ENCODE measurements at places on chromosomes 16 and 17. TPM values are rescaled to one million over a fixed set of nuclear protein-coding genes. Genes with fewer than 3 reads are reported as not detected.
A peak's percentile ranks its signal among the peaks of the same experiment; 100 is the strongest.

DNA sequence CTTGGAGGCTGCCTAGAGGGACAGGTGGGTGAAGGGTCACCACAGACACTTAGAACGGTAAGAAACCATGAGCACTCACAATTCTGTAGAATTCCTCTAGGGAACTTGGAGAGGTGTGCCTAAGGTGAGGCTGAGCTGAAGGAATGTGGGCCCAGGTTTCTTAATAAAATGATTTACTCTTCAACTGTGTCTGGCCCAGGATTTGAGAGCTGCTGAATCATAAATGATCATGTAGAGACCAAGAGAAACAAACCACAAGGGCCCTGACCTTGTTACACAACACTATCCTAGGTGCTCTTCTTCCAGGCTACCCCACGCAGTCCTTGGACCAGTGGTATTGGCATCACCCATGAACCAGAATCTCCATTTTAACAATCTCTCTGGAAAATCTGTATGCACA, 27.7 kb downstream of the ZNF18 start:
- no peaks in the 10 kb centered on the region for H3K27me3 ChIP-seq
- no peaks in the 10 kb centered on the region for H3K4me1 ChIP-seq
- H3K4me3 ChIP-seq, result no peak overlapping the region
- no peak overlapping the region for H3K27ac ChIP-seq

GRCh38 chr16:80027007-80027965, 426.7 kb upstream of the MAF start:
- peaks cover 13% of the 10 kb centered on the region for H3K4me1 ChIP-seq
- H3K27me3 ChIP-seq, result no peaks in the 10 kb centered on the region
- peak overlapping the region; percentile 51 for H3K4me3 ChIP-seq
- H3K27ac ChIP-seq, result no peak overlapping the region
- peaks cover 1% of the 10 kb centered on the region for H3K36me3 ChIP-seq
- peak; percentile 16 for DNase-seq

- H3K27me3 ChIP-seq, result no peaks in the 10 kb centered on the region
- no peak for DNase-seq
- peaks cover 5% of the 10 kb centered on the region for H3K36me3 ChIP-seq
- H3K4me1 ChIP-seq, result no peaks in the 10 kb centered on the region
- no peak overlapping the region for H3K4me3 ChIP-seq
Measured at GRCh38 chr16:69794486-69794885, 32.4 kb downstream of the WWP2 start.

GRCh38 chr17:4236456-4236855, 27.3 kb downstream of the ANKFY1 start:
- no peak for DNase-seq
- no peak overlapping the region for H3K27ac ChIP-seq
- H3K36me3 ChIP-seq, result peaks cover 38% of the 10 kb centered on the region
- peaks cover 19% of the 10 kb centered on the region for H3K4me1 ChIP-seq
- H3K27me3 ChIP-seq, result no peaks in the 10 kb centered on the region

- peak overlapping the region; percentile 91 for H3K27ac ChIP-seq
- no peaks in the 10 kb centered on the region for H3K27me3 ChIP-seq
Measured at GRCh38 chr16:57128771-57129389, 36.5 kb downstream of the CPNE2 start.

- H3K4me3 ChIP-seq, result peak within 1 kb of the TSS; percentile 92
- H3K27ac ChIP-seq, result peak within 1 kb of the TSS; percentile 99
- peak; percentile 94 for DNase-seq
- H3K4me1 ChIP-seq, result peaks cover 47% of the 10 kb centered on the region
- peaks cover 2% of the 10 kb centered on the region for H3K27me3 ChIP-seq
Measured at GRCh38 chr17:75784473-75785015, at the start of gene UNK. TSS of gene UNK (plus strand) at chr17:75784806. CDS start at chr17:75784881, 75 bp downstream.

DNA sequence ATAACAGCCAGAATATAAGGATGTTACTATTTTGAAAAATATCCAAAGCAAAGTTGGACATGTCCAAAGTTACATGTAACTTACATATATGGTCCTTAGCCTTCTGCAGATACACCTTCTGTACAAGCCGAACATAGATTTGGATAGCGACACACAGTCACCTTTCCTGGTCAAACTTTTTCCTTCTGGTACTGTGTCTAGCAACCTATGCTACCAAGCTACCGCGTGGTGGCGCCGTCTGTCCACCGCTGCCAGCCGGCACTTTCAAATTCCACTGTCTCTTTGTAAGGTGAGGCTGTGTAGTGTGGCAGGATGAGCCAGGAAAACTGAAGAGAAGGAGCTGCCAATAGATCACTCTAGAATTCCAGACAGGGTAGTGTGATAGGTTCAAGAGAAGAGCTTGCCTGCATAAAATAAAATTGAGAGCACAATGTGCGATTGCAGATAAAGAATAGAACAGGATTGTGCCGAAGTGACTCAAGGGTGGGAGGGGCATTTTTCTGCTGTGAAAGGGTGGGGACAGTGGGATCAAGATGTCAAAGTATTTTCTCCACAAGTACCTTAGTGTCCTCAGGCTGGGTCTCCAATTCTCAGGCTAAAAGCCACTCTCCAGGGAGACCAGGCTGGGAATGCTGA, 366.9 kb downstream of the SLC39A11 start:
- peak overlapping the region; percentile 76 for H3K27ac ChIP-seq
- H3K4me3 ChIP-seq, result peak overlapping the region; percentile 40
- DNase-seq, result peak; percentile 32
- peaks cover 2% of the 10 kb centered on the region for H3K27me3 ChIP-seq

DNA sequence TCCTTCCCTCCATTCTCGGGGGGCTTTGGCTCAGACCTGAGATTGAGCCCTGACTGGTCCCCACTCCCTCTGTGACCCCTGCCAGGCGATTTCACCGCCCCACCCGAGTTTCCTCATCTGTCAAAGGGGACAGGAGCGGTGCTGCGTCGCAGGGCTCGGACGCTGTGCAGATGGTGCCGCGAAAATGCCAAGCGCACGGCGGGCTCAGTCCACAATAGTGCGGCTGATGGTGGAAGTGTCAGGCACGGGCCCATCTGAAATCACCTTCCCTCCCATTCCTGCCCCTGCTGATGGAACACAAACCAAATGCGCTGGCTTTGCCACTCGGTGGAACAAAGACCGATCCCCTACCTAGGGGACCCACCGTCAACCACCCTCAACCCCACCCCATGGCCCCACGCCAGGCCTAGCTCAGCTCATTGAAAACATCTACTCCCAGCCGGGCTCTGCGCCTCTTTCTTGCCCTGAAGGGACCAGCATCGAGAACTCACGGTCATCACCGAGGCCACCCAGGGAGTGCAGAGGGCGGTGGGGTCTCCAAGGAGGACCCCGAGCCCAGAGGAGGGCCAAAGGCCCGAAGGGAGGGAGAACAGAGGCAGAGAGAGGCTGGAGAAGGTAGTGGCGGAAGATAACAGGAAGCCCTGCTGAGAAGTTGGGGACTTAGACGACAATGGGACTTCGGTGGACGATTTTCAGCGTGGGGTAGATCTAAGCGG, 1.4 kb downstream of the CARHSP1 start:
- H3K27me3 ChIP-seq, result no peaks in the 10 kb centered on the region
- H3K27ac ChIP-seq, result peak overlapping the region; percentile 90
- peak overlapping the region; percentile 92 for H3K4me3 ChIP-seq
- DNase-seq, result peak; percentile 8

DNA sequence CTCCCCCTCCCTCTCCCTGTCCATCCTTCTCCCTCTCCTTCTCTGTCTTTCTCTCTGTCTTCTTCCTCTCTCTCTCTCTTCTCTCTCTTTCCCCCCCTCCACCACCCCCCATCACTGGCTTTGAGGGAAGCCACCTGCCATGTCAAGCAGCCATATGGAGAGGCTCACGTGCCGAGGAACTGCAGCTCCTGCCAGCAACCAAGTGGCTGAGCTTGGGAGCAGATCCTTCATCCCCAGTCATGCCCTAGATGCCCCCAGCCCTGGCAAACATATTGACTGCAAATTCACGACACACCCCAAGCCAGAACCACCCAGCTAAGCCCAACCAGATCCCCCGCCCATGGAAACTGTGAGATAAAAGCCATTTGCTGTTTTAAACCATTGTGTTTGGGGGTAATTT, 40.9 kb upstream of the RBFOX3 start:
- no peak overlapping the region for H3K4me3 ChIP-seq
- H3K27ac ChIP-seq, result no peak overlapping the region
- H3K27me3 ChIP-seq, result peaks cover 5% of the 10 kb centered on the region
- H3K4me1 ChIP-seq, result no peaks in the 10 kb centered on the region

DNA sequence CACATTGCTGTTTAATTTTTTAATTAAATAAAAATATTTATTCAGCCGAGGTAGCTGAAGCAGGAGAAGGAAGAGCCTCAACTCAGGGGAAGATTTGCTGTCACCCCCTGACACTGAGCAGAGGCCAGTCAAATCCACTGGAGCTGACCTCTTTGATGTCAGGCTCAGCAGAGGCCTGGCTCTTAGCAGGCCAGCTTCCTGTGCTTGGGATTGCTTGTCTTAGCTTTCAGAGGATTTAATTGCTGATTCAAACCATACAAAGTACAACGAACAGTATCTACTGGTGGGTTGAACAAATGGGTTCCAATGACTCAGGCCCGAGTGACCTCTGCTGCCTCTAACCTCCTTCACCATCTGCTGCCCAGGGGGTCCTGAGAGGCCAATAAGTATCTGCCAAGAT, 417.0 kb upstream of the HSBP1 start:
- no peaks in the 10 kb centered on the region for H3K27me3 ChIP-seq
- H3K4me1 ChIP-seq, result no peaks in the 10 kb centered on the region
- H3K4me3 ChIP-seq, result no peak overlapping the region
- no peak overlapping the region for H3K27ac ChIP-seq
- no peaks in the 10 kb centered on the region for H3K36me3 ChIP-seq
- DNase-seq, result no peak

DNA sequence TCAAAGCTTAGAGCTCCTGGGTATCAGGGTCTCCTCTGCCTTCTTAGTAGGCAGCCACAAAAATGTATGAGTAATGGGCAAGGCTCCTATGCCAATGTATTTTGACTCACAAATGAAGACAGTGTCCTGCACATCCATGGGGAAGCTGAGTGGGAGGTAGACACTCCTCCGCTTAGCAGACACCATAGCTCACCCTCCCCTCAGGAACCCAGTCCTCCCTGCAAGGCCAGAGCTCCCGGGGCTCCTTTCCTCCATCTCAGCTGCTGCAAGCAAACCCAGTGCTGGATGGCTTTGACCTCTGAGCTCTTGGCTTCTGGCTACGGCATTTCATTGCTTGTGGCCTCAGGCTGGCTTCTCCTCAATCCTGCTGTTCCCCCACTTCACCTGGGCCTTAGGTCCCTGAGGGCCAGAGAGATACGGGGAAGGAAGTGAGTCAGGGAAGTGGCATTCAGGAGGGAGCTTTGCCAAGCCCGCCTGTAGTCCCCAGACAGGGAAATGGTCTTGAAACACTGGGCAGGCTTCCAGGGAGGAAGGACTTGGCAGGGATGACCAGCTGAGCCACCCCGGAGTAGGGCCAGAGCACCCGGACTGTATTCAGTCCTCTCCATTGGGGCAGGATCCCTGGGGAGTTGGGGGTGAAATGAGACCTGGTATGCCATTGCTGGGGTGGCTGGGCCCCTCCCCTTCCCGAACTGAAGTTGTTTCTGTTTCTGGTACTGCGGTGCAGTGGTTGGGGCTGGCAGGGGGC, 4.5 kb downstream of the ABCC3 start:
- H3K36me3 ChIP-seq, result no peaks in the 10 kb centered on the region
- DNase-seq, result no peak
- no peak overlapping the region for H3K4me3 ChIP-seq
- H3K27ac ChIP-seq, result no peak overlapping the region

- H3K4me1 ChIP-seq, result no peaks in the 10 kb centered on the region
- no peak overlapping the region for H3K27ac ChIP-seq
- no peaks in the 10 kb centered on the region for H3K27me3 ChIP-seq
Measured at GRCh38 chr16:58821886-58822285, 87.8 kb upstream of the GOT2 start.

- H3K27me3 ChIP-seq, result peaks cover 3% of the 10 kb centered on the region
- DNase-seq, result no peak
- peaks cover 5% of the 10 kb centered on the region for H3K4me1 ChIP-seq
- no peak overlapping the region for H3K27ac ChIP-seq
- H3K4me3 ChIP-seq, result no peak overlapping the region
Measured at GRCh38 chr17:290121-290521, 62.5 kb downstream of the RPH3AL start.

- H3K27ac ChIP-seq, result peak overlapping the region; percentile 83
- DNase-seq, result no peak
- H3K27me3 ChIP-seq, result no peaks in the 10 kb centered on the region
Measured at GRCh38 chr17:77318491-77319210, 177.9 kb downstream of the SEC14L1 start.

- no peaks in the 10 kb centered on the region for H3K4me1 ChIP-seq
- H3K27me3 ChIP-seq, result no peaks in the 10 kb centered on the region
- DNase-seq, result no peak
- peaks cover 45% of the 10 kb centered on the region for H3K36me3 ChIP-seq
- H3K27ac ChIP-seq, result no peak overlapping the region
Measured at GRCh38 chr17:81608605-81609004, 28.3 kb downstream of the NPLOC4 start.

- no peak overlapping the region for H3K27ac ChIP-seq
- H3K27me3 ChIP-seq, result no peaks in the 10 kb centered on the region
- H3K4me3 ChIP-seq, result no peak overlapping the region
- H3K36me3 ChIP-seq, result no peaks in the 10 kb centered on the region
Measured at GRCh38 chr16:879461-879861, 78.9 kb upstream of the GNG13 start.

GRCh38 chr17:15117239-15117638, 147.9 kb downstream of the PMP22 start:
- no peak overlapping the region for H3K27ac ChIP-seq
- H3K4me1 ChIP-seq, result no peaks in the 10 kb centered on the region
- no peaks in the 10 kb centered on the region for H3K27me3 ChIP-seq
- no peak overlapping the region for H3K4me3 ChIP-seq
- DNase-seq, result no peak
- no peaks in the 10 kb centered on the region for H3K36me3 ChIP-seq

GRCh38 chr17:41666237-41666641, 22.4 kb upstream of the EIF1 start:
- peaks cover 7% of the 10 kb centered on the region for H3K27me3 ChIP-seq
- H3K4me3 ChIP-seq, result peak overlapping the region; percentile 81
- H3K27ac ChIP-seq, result peak overlapping the region; percentile 98
- H3K4me1 ChIP-seq, result peaks cover 60% of the 10 kb centered on the region
- peaks cover 2% of the 10 kb centered on the region for H3K36me3 ChIP-seq

DNA sequence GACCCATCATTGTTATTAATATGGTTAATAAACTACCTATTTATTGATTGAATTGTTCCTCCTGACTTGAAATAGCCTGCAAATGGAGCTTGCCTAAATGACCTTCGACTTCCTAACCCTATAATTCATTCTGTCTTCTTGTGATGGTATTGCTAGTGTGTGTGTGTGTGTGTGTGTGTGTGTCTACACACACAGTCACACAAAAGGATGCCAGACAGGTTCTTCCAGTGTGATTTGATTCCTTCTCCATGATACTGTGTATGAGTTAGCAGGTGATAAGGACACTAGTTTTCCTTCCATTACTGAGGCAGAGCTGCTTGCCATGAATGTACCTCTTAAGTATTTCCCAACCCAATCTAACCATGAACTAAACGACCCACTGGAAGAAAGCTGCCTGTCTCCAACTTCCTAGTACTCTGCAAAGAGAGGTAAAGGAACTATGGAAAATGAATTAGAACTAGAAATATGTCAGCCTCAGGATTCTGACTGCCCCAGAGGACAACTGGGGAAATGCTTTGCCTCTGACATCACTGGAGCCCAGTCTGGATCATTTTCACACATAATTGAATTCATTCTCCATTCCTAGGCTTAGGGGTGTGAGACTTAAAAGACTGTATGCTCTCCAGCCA, 3.5 kb upstream of the CDC6 start:
- no peaks in the 10 kb centered on the region for H3K27me3 ChIP-seq
- peaks cover 35% of the 10 kb centered on the region for H3K4me1 ChIP-seq
- peak overlapping the region; percentile 68 for H3K27ac ChIP-seq
- DNase-seq, result no peak
- peak overlapping the region; percentile 19 for H3K4me3 ChIP-seq
- peaks cover 33% of the 10 kb centered on the region for H3K36me3 ChIP-seq

P2RX1 gene
- total RNA-seq, result 0.13 TPM

ANKRD40CL gene
- not detected for total RNA-seq

CD79B gene
- total RNA-seq, result 31.8 TPM

HLF gene
- total RNA-seq, result 0.36 TPM
